ENCODE measurements at places on chromosomes 13 and 19.
A peak's percentile ranks its signal among the peaks of the same experiment; 100 is the strongest.

- DNase-seq: no peak
Observed at GRCh38 chr13:46554951-46555350, 2.0 kb downstream of the LRCH1 start.

- peak; percentile 67 for DNase-seq
Observed at GRCh38 chr13:80132741-80133601, 208.0 kb downstream of the SPRY2 start.

GRCh38 chr13:28495538-28496187 lies 735 bp upstream of the FLT1 start:
- no peak for DNase-seq

DNA sequence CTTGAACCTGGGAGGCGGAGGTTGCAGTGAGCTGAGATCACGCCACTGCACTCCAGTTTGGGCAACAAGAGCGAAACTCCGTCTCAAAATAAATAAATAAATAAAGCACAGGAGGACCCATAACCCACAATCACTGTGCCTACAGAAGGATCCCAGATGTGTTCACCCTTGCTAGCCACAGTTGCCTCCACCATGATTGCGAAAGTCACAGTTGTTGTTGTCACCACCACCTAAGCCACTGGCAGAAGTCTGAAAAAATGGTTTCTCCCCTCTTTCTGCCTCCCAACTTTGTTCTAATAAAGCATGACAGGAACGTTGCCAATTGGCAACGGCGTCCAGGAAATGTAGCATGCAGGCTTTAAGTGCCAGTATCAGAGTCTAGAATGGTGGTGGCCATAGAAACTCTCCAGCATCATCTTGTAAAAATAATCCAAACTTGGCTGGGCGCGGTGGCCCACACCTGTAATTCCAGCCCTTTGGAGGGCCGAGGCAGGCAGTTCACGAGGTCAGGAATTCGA lies 2.2 kb upstream of the EPS15L1 start:
- DNase-seq: peak; percentile 37

GRCh38 chr13:90233933-90234672 lies 1113.4 kb upstream of the MIR17HG start:
- DNase-seq: no peak

GRCh38 chr13:114027826-114028225 lies 54.0 kb upstream of the C13orf46 start:
- DNase-seq: no peak

DNA sequence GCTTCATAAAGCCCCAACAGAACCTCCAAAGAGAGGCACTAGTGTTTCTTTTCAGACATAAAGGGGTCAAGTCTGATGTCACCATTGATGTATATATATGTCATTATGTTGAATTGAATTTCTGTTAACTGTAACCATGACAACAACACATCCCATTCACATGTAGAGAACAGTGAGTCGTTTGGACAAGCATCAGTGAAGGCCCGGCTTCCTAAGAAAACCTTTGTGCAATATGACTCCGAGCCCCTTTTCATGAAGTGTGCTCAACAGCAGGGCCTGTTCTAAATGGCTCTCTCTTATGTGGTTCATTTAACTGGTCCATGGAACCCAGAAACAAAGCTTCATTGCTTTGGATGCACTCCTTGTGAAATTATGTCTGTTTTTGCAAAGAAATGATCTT lies 67.2 kb upstream of the UBL3 start:
- no peak for DNase-seq

DNA sequence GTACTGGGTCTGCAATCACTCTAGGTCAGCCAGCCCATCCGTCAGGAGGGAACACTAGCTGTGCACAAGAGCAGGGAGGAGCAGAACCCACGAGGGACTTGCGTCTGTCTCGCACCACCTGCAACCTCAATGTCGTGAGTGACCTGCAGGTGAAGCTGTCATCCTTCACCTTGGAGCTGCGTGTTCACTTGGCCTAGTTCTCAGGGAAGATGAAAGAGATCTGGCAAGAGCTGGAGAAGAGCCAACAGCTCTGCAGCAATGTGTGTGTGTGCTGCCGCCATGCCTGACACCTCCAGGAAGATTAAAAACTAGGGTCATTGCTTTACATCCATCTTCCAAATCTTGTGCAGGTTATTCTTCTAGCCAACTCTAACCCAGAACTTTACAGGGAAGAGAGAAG lies 117.6 kb upstream of the MRI1 start:
- DNase-seq: no peak

DNA sequence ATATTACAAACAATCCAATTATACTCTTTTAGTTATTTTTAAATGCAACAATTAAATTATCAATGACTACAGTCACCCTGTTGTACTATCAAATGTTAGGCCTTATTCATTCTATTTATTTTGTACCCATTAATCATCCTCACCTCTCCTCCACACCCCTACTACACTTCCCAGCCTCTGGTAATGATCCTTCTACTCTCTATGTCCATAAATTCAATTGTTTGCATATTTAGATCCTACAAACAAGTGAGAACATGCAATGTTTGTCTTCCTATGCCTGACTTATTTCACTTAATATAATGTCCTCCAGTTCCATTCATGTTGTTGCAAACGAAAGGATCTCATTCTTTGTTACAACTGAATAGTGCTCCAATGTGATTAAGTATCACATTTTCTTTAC lies 1414.6 kb downstream of the SLITRK1 start:
- no peak for DNase-seq

GRCh38 chr19:13241231-13242104 lies 91.3 kb downstream of the IER2 start:
- DNase-seq: no peak

DNA sequence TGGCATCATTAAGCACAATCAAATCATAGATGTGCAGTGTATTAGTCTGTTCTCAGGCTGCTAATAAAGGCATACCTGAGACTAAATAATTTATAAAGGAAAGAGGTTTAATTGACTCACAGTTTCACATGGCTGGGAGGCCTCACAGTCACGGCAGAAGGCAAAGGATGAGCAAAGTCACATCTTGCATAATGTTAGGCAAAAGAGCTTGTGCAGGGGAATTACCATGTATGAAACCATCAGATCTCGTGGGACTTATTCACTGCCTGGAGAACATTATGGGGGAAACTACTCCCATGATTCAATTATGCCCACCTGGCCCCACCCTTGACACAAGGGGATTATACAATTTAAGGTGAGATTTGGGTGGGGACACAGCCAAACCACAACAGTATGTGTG lies 245.2 kb upstream of the DACH1 start:
- no peak for DNase-seq

DNA sequence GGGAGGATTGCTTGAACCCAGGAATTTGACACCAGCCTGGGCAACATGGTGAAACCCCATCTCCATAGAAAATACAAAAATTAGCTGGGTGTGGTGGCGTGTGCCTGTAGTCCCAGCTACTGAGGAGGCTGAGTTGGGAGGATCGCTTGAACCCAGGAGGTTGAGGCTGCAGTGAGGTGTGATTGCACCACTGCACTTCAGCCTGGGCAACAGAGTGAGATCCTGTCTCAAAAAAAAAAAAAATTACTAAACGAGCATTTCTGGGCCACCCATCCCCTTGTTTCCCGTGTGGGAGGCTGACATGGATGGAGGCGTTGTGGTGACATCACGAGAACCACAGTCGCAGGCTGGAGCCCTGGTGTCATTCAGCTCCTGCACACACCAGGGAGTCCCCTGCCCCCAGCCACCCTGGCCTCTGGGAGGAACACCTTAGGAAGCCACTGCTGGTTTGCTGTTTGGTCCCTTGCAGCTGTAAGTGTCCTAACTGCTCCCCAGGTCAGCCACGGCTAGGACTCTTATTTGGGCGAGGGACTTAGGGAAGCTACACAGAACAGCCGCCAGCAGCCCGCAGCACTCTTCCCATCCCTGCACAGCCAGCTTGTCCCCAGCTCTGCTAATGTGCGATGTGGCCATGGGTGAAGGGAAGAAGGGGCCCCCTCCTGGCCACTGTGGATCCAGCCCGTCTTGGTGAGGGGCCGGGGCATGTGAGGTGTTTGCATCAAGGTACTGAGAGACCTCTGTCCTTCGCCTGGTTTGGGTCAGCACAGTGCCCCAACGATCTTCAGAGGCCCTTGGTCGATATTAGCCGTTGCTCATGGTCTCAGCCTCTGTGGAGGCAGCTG lies 12.7 kb downstream of the NKPD1 start:
- DNase-seq: no peak

DNA sequence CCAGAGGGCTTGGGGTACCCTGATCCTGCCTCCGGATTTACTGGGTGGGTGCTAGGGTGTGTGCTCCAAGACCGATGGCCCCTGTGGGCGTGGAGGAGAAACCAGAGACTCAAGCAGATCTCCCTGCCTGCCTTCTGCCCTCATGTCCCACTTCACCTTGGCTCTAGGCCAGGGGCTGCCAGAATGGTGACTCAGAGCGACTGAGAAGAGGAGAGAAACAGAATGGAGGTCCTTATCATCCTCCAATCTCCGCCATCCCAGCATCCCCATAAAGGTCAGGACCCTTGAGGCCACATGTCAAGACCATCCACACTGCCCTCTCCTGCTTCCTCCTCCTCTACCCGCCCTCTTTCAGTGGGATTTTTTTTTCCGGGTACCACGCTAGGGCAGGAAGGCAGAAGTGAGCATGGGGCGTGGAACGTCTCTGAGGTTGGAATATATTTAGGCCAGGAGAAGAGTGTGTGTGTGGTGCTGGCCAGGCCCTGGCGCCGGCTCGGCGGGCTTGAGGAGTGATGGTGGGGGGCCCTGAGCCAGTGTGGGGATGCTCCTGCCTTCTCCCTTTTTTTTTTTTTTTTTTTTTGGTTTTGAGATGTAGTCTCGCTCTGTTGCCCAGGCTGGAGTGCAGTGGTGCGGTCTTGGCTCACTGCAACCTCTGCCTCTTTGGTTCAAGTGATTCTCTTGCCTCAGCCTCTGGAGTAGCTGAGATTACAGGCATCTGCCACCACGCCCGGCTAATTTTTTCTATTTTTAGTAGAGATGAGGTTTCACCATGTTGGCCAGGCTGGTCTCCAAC lies 22.3 kb downstream of the IER2 start:
- DNase-seq: peak; percentile 97

DNA sequence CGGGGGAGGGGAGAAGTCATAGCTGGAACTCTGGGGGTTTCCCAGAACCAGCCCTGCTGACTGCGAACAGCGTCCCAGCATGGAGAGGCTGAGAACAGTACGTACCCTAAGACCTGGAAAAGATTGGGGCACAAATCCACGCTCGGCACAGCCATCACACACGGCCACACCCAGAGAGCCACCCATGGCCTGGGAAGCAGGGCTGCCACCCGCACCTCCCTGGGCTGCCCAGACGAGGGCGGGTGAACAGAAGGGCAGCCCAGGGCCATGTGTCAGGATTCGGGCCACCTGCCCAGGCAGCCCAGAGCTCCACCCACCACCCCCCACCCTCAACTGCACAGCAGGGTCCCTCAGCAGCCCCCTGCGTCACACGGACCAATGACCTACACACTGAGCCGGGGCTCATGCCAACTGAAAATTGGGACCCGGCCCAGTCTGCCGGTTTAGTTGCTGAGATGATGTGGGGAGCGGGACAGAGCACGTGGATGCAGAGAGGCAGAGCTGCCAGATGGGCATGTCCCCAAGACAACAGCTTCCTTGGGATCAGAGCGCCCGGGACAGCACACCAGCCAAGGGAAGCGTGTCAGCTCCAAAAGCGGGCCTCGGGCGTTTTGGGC lies 8.5 kb downstream of the UBXN6 start:
- no peak for DNase-seq

- DNase-seq: no peak
Observed at GRCh38 chr19:1872807-1873523, 9.6 kb upstream of the KLF16 start.

- no peak for DNase-seq
Observed at GRCh38 chr13:114069376-114070097, 62.9 kb downstream of the RASA3 start.

GRCh38 chr13:109989686-109990085 lies 203.3 kb upstream of the IRS2 start:
- DNase-seq: no peak

All from thyroid gland (tissue), 4 donors.